Smooth muscle cell of the pulmonary artery (primary cell): ENCODE measurements at places on chromosomes 11 and 22. TPM values are rescaled to one million over a fixed set of nuclear protein-coding genes. Genes with fewer than 3 reads are reported as not detected.

The GAB4 gene
- not detected in 2 replicates for total RNA-seq

The TRPC6 gene
- 0.89 and 16.9 TPM in 2 replicates for total RNA-seq

The ARHGAP42 gene
- 9.3 and 16.4 TPM in 2 replicates for total RNA-seq

The SCN4B gene
- 0.07 TPM in 1 of 2 replicates, not detected in the other for total RNA-seq

The MYO7A gene
- total RNA-seq: 0.13 and 0.20 TPM in 2 replicates

The NF2 gene
- total RNA-seq: 50.8 and 65.8 TPM in 2 replicates

The DCDC1 gene
- 0.07 and 0.26 TPM in 2 replicates for total RNA-seq

The TLCD5 gene
- total RNA-seq: 8.6 and 11.6 TPM in 2 replicates

The SPDYC gene
- not detected in 2 replicates for total RNA-seq

The KDM4D gene
- total RNA-seq: 0.36 and 0.52 TPM in 2 replicates

The ANO5 gene
- 1.6 and 2.1 TPM in 2 replicates for total RNA-seq

The MS4A6A gene
- total RNA-seq: not detected in 2 replicates

The BRD1 gene
- total RNA-seq: 24.2 and 31.2 TPM in 2 replicates

The EED gene
- total RNA-seq: 14.1 and 19.8 TPM in 2 replicates

The CLMP gene
- 206 and 339 TPM in 2 replicates for total RNA-seq

The ZNF215 gene
- 2.6 and 3.8 TPM in 2 replicates for total RNA-seq

The SYT7 gene
- 7.4 and 40.1 TPM in 2 replicates for total RNA-seq

The PNPLA3 gene
- 2.3 and 5.5 TPM in 2 replicates for total RNA-seq

The C22orf23 gene
- total RNA-seq: 0.26 TPM in 1 of 2 replicates, not detected in the other

The AIFM3 gene
- total RNA-seq: 0.52 and 0.56 TPM in 2 replicates

The SMARCB1 gene
- 31.9 and 32.0 TPM in 2 replicates for total RNA-seq

The OR5AP2 gene
- not detected in 2 replicates for total RNA-seq

The TESMIN gene
- 0.10 and 0.26 TPM in 2 replicates for total RNA-seq

The RGL4 gene
- not detected in 2 replicates for total RNA-seq

The P2RX6 gene
- 10.2 and 20.8 TPM in 2 replicates for total RNA-seq

The SPI1 gene
- not detected in 2 replicates for total RNA-seq

The TRIM6 gene
- 3.0 and 5.1 TPM in 2 replicates for total RNA-seq

The RIBC2 gene
- 0.20 and 0.46 TPM in 2 replicates for total RNA-seq

The WBP2NL gene
- total RNA-seq: 0.52 and 0.73 TPM in 2 replicates
